Bone marrow (tissue), 2 donors: ENCODE measurements at places on chromosomes 7 and 10.

GRCh38 chr10:3135006-3135405 is 37.6 kb downstream of the PITRM1 start:
- no peak for DNase-seq

- DNase-seq: no peak
Measured at GRCh38 chr7:40990841-40991240, 712.0 kb downstream of the INHBA start.

GRCh38 chr7:80883154-80884025 is 35.5 kb downstream of the SEMA3C start:
- no peak for DNase-seq

- no peak for DNase-seq
Measured at GRCh38 chr10:51369903-51370302, 295.6 kb downstream of the PRKG1 start.

DNA sequence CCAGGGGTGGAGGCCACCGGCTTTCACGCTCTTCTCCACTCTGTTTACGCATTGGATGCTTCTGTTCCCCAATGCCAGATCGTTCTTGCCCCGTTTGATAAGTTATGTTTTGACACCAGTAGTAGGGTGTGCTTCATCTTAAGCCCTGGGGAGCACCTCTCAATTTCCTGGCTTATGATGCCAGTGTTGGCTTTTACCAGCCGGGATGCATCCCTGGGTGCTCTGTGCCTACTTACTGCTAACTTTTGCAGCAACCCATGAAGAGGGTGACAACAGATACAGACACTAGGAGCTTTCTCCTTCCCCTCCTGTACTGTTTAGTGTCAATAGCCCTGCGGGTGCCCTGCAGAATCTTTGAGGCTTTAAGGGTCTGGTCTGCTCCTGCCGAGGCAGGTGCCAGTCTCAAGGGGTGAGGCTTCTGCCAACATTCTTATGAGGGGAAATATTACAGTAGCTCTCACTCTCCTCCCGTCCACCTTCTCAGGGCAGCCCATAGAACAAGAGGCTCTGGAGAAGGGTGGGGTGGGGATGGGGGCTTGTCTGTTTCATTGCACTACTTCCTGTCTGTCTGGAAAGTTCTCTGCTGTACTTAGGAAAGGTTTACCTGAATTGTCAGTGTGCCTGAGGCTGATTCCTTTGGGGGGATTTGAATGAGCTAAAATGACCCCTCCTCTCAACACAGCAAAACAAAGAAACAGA is 23.3 kb downstream of the ADCY1 start:
- DNase-seq: no peak

DNA sequence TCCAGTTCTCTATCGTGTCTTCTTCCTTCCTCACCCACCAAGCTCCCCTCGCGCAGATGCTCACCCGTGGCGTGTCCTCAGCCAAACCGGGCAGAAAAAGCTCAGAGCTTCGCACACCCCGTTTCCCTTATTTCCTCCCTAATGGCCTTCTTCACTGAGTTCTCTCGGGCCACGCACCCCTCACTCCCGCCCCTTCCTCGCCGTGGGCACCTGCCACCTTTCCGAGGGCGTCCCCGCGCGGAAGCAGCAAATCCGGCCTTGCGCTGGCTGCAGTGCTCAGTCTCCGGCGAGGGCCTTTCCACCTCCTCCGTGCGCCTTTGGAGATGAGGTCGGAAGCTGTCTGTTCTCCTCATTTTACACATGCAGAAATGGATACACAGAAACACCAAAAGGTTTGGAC is 12.4 kb upstream of the CALML3 start:
- DNase-seq: no peak

GRCh38 chr7:139359366-139360209 is at the start of gene LUC7L2:
LUC7L2 (plus strand) TSS chr7:139359894; CDS start chr7:139360262, 368 bp downstream.
- DNase-seq: peak; percentile 99
